ENCODE measurements at places on chromosomes 11 and 22. TPM values are rescaled to one million over a fixed set of nuclear protein-coding genes. Genes with fewer than 3 reads are reported as not detected.

GRCh38 chr22:35842954-35843353, 125.3 kb downstream of the APOL5 start:
- H3K4me1 ChIP-seq, result no peaks in the 10 kb centered on the region
- no peak overlapping the region for H3K27ac ChIP-seq
- peaks cover 16% of the 10 kb centered on the region for H3K27me3 ChIP-seq
- H3K36me3 ChIP-seq, result no peaks in the 10 kb centered on the region

DNA sequence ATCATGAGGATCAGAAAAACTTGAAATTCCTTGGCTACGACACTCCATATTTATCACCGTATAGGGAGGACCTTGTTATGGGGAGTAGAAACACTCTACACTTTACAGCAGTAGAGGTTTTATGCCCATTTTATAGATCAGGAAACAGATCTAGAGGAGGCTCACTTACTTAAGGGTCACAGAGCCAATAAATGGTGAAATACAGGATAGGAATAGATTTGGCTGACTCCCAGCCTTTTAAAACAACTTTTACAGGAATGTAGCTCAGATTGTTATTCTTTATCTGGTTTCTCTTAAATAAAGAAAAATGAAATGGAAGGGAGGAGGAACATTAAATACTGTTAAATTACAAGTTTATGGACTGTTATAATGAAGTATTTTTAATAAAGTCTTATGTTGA, 14.8 kb downstream of the FBXO7 start:
- no peak for DNase-seq
- peaks cover 97% of the 10 kb centered on the region for H3K36me3 ChIP-seq
- H3K27me3 ChIP-seq, result no peaks in the 10 kb centered on the region
- H3K27ac ChIP-seq, result no peak overlapping the region
- H3K4me3 ChIP-seq, result no peak overlapping the region

- H3K27me3 ChIP-seq, result no peaks in the 10 kb centered on the region
- H3K4me1 ChIP-seq, result no peaks in the 10 kb centered on the region
- H3K27ac ChIP-seq, result no peak overlapping the region
Observed at GRCh38 chr11:134512061-134512460, 100.0 kb upstream of the B3GAT1 start.

GRCh38 chr22:29079218-29079901, 6.5 kb downstream of the KREMEN1 start:
- DNase-seq, result no peak
- H3K27ac ChIP-seq, result no peak overlapping the region
- H3K27me3 ChIP-seq, result peaks cover 20% of the 10 kb centered on the region
- no peaks in the 10 kb centered on the region for H3K36me3 ChIP-seq
- no peak overlapping the region for H3K4me3 ChIP-seq

GRCh38 chr11:127224276-127224675, 223.7 kb upstream of the KIRREL3 start:
- no peak overlapping the region for H3K4me3 ChIP-seq
- no peaks in the 10 kb centered on the region for H3K4me1 ChIP-seq
- no peaks in the 10 kb centered on the region for H3K36me3 ChIP-seq
- no peaks in the 10 kb centered on the region for H3K27me3 ChIP-seq
- no peak overlapping the region for H3K27ac ChIP-seq

The TMEM151A gene
- not detected for total RNA-seq

GRCh38 chr11:9823887-9824385, 160.1 kb downstream of the SWAP70 start:
- no peaks in the 10 kb centered on the region for H3K4me1 ChIP-seq
- no peak overlapping the region for H3K4me3 ChIP-seq
- no peaks in the 10 kb centered on the region for H3K36me3 ChIP-seq
- H3K27me3 ChIP-seq, result peaks cover 2% of the 10 kb centered on the region

The MFRP gene
- total RNA-seq, result not detected

The OR51B5 gene
- total RNA-seq, result not detected
